ENCODE measurements at places on chromosomes 1 and 21.

GRCh38 chr1:248590055-248590454 is 7.4 kb downstream of the OR2T10 start:
- DNase-seq, result no peak

DNA sequence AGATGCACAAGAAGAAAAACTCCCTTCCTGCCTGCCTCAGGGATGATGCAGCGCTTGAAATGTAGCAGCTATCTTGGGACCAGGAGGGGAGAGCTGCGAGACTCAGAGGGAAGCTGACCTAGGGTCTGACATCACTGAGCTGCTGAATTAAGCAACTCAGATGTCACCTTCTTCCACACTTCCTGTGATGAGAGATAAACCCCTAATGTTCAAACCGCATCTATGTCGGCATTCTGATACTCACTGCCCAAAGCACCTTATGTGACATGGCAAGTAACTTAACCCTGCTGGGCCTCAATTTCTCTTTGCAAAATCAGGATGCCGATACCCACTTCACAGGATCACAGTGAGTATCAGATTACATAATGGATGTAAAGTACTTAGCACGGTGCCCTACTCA is 9.1 kb upstream of the AK2 start:
- no peak for DNase-seq

DNA sequence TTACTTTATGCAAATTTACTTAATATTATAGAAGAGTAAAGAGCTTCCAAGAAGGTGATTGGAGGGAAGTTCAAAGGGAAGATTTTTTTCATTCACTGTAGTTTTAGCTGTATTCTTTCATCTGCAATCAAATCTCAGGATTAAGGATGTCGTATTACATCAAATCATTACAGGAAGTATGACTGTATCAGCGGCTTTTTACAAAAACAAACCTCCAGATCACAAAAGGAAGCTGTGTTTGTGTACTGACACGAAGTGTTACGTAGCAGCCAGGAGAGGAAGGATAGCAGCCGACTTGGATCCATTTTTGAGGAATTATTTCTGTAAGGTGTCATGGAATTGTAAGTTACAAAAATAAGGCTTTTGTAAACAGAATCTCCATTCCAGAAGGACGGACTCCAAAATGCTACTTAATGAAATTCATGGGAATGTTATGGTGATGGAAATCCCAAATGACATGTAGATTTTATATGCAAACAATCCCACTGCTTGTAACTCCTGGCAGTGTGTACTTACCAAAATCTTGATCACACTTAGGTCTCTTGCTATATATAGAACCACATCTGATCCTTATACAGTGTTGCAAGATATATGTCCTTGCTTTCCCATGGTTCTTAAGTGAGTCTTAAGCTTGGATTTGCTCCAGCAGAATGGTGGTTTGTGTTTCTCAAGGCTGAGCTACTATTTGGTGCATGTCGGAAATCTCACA is 49.8 kb downstream of the KCNJ15 start:
- DNase-seq, result no peak

DNA sequence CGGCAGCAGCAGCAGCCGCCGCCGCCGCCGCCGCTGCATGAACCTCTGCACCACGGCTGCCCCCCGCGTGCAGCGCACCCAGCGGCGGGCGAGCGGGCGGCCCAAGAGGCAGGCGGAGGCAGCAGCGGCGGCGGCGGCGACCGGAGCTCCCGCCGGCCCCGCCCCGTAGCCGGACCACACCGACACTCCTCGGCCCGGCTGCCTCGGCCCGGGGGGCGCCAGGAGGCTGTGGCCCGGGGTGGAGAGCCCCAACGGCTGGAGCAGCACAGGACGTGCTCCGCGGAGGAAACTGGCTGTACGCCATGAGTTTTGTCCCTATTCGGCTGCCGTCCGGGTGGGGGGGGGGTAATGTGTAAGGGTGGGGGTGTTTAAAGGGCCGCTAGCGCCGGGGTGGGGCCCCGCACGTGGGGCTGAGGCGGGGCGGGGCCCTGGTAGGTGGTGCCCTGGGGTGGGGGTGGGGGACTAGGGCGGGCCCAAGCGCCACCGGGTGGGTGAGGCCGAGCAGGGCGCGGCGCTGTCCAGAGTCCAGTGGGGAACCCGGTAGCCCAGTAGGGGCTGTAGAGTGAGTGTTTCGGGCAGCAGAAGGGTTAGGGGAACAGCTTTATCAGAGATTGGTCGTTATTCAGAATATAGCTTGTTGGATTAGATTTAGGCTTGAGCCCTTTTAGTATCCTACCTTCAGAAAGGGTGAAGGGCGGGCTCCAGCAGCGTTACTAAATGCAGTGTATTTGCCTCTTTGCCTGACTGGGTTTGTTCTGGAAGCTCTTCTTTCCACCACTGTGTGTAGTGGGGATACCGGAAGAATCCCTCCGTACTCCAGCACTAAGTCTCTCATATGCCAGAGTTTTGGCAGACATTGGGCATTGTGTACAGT is at the start of gene FAM78B:
Gene FAM78B (minus strand): TSS at position 304 of the 874 bp plus-strand sequence. CDS start 753 bp downstream, outside the sequence.
- no peak for DNase-seq

DNA sequence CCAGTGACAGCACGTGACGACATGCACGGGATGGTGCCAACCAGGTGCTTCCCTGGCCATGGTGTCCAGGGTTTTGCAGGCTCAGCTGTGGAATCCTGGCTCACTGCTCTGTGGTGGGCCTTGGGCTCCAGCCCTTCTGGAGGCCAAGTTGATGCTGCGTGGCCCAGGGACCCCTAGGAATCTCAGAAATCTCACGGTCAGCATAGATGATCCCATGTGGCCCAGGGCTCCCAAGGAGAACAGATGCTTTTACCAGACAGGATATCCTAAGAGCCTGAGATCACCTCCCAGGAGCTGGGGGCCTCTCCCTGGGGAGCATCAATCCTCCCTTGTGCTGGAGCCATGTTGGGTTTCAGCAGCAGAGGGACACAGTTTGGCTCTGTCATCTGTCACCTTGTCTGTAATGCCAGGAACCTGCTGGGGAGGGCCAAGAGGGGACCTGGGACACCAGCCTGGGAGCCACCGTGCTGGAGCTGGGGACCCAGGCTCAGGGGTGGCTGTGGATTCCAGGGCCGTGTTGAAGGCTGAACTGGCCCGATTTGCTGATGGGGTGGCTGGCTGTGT is 63.9 kb downstream of the TRIM11 start:
- DNase-seq, result no peak

Measured in kidney epithelial cell (primary cell).